ENCODE measurements at places on chromosomes 1 and 21.

GRCh38 chr1:152461544-152461943 is 47.5 kb upstream of the CRNN start:
- DNase-seq = peak; percentile 27

GRCh38 chr1:71170925-71171324 is 90.1 kb upstream of the ZRANB2 start:
- no peak for DNase-seq

- no peak for DNase-seq
Observed at GRCh38 chr1:7657287-7658016, 113.6 kb upstream of the VAMP3 start.

DNA sequence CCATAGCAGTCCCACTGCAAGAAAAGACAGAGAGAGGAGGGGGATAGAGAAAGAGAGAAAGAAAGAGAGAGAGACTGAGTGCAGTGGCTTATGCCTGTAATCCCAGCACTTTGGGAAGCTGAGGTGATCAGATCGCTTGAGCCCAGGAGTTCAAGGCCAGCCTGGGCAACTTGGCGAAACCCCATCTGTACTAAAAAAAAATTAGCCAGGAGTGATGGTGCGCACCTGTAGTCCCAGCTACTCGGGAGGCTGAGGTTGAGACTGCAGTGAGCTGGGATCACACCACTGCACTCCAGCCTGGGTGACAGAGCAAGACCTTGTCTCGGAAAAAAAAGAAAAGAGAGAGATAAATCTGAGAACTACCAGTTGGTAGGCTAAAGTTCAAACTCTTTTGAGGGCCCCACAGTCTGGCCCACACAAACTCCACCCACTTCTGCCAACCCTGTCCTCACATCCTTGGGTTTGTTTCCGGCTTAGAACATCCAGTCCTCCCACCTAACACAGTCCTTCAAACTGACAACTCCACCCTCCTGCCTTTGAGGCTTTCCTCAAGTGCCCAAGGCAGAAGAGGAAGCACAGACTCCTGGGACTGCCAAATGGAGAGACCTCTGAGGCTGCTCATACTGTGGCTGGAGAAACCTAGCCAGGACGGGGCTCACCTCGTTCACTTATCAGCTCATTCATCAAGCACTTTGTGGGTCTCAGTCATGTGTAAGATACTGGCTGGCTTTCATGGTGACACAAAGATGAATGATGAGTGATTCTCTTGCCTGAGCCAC is 20.1 kb downstream of the TFAP2E start:
- DNase-seq = no peak

DNA sequence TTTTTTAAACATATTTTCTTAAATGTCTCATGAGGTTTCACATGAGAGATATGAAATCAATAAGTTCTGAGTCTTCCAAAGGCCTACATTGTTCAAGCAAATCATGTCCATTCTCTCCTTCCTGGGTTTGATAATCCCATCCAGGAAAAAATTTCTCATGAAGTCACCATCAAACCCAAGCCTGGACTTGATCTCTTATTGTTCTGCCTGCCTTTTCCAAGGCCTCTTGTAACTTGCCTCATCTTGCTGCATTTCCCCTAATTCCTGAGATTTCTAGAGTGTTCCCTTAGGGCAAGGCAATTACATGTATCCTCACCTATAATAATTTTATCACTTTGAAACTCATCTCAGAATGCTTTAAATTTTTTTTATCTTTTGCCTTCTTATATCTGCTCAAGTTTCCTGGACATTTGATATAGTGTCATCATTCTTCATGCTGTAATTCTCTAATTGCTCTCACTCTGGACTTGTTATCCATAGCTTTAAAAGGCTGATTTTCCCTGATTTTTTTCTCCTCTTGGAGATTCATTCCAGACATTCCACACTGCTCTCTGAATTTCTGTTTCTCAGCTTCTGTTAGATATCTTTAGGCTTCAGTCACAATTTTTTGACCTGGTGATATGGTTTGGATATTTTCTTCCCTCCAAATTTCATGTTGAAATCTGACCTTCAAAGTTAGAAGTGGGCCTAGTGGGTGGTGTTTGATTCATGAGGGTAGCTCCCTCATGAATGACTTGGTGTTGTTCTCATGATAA is 126.4 kb downstream of the LRRC7 start:
- DNase-seq = no peak

DNA sequence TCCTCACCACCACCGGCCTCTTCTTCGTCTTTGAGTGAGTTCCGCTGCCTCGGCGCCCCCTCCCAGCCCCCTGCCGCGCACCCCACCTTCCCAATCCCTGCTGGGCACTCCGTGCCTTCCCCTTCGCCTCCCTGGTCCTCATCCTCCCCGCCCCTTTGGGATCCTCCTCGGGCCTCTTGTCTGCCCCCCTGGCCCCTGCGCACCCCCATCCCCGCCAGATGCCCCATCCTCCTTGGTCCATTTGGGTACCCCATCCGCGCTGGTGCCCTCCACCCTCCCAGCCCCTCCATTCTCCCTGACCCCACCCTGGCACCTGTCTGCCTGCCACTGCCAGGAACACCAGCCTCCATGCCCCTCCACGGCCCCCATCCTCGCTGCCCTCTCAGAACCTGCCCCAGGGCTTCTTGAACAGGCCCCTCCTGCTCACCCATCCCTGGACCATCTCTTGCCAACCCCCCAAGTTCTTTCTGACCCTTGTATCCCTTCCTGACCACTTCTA is 667 bp downstream of the ZDHHC18 start:
- DNase-seq = no peak

DNA sequence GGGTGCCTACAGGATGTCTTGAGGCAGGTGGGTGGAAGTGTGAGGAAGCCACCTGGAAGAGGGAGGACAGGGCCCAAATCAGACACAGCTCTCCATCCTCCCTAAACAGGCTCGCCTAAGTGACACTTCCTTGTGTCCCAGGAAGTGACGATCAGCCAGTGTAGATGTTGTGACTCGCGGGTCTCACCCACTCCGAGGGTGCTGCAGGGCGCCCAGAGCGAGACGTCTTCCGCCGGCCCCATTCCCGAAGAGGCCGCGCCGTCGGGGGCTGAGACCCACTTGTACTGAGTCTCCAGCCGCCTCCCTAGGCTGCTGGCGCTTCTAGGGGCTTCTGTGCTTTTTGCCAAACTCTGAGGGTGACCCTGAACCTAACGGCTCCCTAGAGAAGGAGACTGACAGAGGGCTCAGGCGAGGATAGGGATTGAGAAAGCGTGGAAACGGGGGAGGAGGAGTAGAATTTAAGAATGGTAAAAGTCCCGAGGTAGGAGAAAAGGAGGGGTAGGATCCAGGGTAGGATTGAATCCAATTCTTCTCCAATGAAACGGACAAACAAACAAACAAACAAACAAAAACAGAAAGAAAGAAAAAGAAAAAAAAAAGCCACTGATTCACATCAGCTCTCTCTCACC is 543 bp upstream of the MARK1 start:
- DNase-seq = peak; percentile 74

DNA sequence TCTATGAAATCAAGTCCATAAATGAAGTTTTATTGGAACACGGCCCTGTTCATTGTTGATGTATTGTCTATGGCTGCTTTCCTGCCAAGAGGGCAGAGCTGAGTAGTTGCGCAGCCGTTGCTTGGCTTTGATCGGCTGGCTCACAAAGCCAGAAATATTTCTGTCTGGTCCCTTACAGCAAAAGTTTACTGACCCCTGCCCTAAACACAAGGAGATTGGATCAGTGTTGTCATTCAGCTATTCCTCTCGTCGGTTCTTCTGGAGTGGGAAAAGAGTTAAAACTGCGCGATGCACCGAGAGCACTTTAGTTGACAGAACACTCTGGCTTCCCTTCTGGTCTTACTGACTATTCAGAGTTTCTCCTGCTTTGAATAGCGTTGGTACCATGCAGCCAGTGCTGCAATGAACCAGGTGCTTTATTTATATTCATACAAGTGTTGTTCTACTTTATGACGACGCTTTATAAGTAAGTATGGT is 868 bp downstream of the ZBTB40 start:
- DNase-seq = no peak

DNA sequence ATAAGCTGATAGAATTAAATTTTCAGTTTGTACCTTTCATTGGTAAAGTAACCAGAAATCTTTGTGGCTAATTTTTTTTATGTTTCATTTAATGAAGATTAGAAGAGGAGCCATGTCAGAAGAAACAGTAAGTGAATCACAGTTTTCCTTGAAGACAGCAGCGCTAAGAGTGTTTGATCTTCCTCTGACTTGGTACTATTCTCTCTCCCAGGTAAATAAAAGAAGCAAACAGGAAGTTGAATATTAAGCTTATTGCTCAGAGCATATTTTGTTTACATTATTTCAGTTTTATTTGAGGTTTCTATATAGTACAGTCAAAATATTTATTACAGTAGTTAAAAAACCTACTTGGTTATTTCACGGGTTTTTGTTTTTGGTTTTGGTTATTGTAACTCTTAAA is 3.7 kb downstream of the MIGA1 start:
- DNase-seq = no peak

- no peak for DNase-seq
Observed at GRCh38 chr21:41398251-41398650, 27.8 kb upstream of the MX1 start.

All from NCI-H1436 (cell line).